ENCODE measurements at places on chromosomes 16 and 17. TPM values are rescaled to one million over a fixed set of nuclear protein-coding genes. Genes with fewer than 3 reads are reported as not detected.

MSLN gene
- total RNA-seq, result 1.2 TPM

MLKL gene
- total RNA-seq, result 0.04 TPM

NETO2 gene
- 32.0 TPM for total RNA-seq

OR2C1 gene
- not detected for total RNA-seq

ITGAX gene
- not detected for total RNA-seq

TPPP3 gene
- total RNA-seq, result not detected

ZACN gene
- total RNA-seq, result not detected

TEKT5 gene
- 0.07 TPM for total RNA-seq

SALL1 gene
- 70.7 TPM for total RNA-seq

NHLRC4 gene
- 0.28 TPM for total RNA-seq

- DNase-seq, result no peak
These were observed 47.1 kb upstream of the YPEL2 start for GRCh38 chr17:59284317-59284716.

DNA sequence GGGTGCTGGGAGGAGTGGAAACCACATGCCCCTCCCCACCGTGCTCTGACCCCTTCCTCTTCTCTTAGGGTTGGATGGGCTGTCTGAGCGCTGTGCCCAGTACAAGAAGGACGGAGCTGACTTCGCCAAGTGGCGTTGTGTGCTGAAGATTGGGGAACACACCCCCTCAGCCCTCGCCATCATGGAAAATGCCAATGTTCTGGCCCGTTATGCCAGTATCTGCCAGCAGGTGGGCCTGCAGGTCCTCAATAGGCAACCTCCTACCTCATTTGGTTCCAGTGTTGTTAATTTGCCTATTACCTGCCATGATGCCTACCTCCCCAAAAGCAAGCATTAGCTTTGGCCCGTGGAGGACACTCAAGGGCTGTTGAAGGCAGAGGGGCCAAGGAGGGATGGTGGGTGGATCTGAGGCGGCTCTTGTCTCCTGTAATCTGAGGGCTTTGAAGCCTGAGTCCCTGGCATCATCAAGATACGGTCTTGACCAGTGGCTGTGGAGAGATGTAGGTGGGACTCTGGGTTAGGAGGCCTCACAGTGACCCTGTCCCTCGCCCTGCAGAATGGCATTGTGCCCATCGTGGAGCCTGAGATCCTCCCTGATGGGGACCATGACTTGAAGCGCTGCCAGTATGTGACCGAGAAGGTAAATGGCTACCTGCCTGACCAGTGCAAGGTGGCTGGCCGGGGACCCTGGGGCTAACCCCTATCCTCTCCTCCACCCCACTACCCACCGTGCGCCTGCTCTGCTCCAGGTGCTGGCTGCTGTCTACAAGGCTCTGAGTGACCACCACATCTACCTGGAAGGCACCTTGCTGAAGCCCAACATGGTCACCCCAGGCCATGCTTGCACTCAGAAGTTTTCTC, 3.4 kb downstream of the ALDOA start:
- DNase-seq, result peak; percentile 39

- DNase-seq, result no peak
These were observed 15.4 kb upstream of the NUDT16L1 start for GRCh38 chr16:4677994-4678393.

- DNase-seq, result no peak
These were observed 510.5 kb upstream of the CDH8 start for GRCh38 chr16:62546701-62547100.

- no peak for DNase-seq
These were observed 20.1 kb downstream of the ZNF276 start for GRCh38 chr16:89741342-89742014.

DNA sequence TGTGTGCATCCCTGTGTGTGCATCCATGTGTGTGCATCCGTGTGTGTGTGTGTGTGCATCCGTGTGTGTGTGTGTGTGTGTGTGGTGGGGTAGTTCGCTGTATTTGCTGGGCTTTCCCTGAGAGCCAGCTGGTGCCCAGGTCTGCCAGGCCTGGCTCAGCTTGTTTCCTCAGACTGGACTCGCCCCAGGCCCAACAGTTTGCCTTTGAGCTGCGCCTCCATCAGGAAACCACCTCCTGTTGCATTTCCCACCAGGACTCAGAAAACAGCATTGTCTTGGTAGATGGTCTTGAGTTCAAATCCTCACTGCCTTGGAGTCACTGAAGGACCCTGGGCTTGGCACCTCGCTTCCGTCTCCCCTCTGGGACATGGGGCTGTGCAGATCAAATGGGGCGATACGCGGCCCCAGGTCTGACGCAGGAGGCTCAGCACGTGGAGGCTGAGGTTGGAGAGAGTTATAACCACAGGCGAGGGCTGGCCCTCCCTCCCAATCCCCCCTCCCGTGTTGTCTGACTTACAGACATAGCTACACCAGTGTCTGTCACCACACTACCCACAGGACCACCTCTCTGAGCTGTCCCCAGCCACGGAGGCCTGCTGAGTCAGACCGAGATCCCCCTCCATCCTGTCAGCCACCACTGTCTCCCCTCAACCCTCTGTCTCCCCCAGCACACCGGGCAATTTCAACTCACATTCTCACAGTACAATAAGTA, 4.7 kb downstream of the ITGAE start:
- no peak for DNase-seq

GRCh38 chr16:89197633-89198416, 2.5 kb downstream of the SLC22A31 start:
- no peak for DNase-seq

GRCh38 chr17:71825687-71826086, 295.1 kb upstream of the SOX9 start:
- no peak for DNase-seq

GRCh38 chr16:86536621-86537020, 18.4 kb downstream of the MTHFSD start:
- DNase-seq, result no peak

DNA sequence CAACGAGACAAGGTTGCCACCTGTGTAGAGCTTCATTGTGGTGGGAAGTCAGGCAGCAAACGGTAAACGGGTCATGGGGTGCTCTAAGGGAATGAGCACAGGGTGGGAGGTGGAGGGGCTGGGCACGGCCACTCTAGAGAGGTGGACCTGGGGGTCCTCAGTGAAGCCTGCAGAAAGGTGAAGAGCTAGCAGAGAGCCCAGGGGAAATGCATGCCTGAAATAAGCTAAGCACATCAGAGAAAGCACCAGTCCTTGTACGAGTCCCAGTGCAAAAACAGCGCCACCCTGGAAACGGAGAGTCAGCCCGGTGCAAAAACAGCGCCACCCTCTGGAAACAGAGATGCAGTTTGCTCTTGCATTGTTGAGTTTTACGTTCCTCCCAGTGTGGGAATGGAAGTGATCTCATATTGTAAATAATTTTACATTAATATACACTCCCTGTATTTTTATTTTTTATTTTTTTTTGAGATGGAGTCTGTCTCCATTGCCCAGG, 65.0 kb downstream of the TBC1D16 start:
- peak; percentile 88 for DNase-seq

GRCh38 chr16:86836503-86837129, 258.3 kb downstream of the FOXL1 start:
- no peak for DNase-seq

- DNase-seq, result no peak
These were observed 49.0 kb downstream of the RTN4RL1 start for GRCh38 chr17:1976000-1976682.

DNA sequence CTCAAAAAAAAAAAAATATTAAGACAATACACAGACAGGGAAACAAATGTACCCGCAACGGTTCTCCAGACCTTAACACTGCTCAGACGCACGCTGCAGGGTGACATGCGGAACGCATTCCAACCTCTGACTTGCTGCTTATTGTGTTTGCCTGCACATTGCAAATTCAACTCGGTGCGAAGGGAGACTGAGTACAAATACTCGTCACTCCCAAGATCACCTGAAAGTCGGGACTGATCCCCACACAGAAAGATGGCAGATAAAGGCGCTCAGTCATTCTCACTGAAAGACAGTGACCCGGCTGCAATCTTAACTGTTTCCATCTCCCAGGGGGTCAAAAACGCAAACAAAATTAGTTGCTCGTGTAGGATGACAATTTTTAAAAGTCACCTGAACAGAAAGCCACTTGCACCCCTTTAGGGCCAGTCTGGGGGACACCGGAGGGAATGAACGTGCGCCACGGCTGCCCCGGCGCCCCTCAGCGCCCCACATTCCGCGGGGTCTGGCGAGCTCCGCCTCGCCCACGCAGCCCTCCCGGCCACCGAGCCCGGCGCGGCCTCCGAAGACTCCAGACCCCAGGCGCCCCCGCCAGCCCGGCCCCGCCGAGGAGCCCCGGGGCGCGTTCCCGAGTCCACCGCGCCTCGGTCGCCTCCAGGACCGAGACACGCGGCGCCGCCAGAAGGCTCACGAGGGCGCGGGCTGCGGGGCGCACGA, 589 bp downstream of the CLCN7 start:
- peak; percentile 57 for DNase-seq

DNA sequence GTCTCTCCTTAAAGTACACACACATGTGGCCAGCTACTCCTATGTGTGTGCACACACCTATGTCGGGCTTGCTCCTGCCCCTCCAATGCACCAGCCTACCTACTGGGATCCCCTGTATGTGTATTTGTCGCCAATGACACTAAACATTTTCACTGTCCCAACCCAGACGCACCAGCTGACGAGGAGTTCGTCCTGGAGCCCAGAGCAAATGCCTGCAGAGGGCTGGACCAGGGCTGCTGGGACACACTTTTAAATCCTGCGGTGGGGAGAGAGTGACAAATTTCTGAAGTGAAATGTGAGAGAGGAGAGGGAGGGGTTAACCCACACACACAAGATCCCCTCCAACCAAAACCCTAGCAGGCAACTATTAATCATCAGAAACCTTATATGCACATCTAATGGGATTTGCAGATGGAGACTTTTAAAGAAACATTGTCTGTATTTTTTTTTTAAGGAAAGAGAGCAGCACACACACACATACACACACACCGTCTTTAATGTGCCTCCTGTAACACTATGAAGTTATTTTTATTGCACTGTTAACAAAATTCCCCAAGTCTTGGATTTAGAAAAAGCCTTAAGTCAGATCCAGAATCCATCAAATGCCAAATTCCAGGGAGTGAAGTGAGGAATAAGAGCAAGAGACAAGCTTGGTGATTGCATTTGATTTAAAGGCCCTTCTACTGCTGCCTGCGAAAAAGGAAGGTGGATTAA, at the start of gene MEOX1:
Gene MEOX1 (minus strand): TSS at position 224 of the 714 bp plus-strand sequence. CDS start 388 bp downstream, outside the sequence.
- DNase-seq, result no peak

DNA sequence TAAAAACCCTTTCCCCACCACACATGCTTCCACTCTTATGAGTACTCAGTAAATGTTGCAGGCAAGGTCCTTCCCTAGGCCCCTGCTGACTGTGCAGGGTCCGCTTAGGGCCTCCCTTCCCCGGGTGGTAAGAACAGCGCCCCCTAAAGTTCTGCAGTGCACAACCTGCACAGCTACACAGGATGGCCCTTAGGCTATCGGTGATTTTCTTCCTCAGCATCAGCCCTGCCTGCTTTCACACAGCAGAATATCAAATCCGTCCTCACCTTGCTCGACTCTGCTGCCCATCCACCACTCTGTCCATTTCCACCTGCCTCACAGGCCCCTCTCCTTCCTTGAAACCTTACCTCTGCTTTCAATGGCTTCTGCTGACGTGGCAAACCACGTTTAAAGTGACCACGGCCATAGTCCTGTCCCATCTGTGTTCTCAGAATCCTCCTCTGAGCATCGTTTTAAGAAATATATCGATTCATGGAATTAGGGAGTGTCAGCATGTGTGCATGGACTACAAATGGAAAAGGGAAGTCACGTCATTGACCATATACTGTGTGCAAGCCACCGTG, 51.4 kb upstream of the TMEM132E start:
- DNase-seq, result peak; percentile 63

GRCh38 chr16:78458588-78458987, 359.1 kb downstream of the WWOX start:
- no peak for DNase-seq

- peak; percentile 3 for DNase-seq
These were observed 96.2 kb downstream of the RTN4RL1 start for GRCh38 chr17:1928976-1929375.

DNA sequence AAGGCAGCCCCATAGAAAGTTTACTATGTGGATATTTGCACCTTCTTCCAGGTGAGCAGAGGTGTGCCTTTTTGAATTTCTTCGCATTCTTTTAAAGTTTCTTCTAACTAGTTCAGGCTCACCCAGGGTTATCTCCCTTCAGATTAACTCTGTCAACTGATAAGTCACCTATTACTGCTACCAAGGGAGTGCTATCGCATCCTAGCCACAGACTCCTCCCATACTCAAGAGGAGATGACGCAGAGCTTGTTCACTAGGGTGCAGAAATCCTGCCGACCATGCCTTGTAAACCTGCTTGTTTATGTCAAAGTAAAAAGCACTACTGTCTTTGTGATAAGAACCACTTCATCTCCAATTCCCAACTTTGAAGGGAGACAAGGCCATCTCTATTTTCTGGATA, 390.1 kb downstream of the RBFOX1 start:
- DNase-seq, result no peak

GRCh38 chr16:55944377-55944802, 69.2 kb upstream of the CES5A start:
- peak; percentile 79 for DNase-seq

GRCh38 chr17:83115832-83116231, 36.4 kb downstream of the METRNL start:
- no peak for DNase-seq

DNA sequence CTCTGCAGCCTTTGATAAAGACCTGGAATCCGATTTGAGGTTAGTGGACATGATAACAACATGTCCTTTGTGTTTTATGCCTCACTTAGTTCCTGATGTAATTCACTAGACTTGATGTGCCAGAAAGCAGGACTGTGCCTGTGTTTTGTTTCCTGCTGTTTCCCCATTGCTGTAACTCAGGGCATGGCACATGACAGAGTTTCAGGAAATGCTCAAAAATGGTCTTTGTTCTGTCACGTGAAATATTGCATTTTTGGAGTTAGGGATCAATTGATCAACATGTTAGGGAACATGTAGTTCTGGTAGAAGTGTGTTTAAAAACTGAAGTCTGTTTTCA, 32.8 kb downstream of the DHX38 start:
- DNase-seq, result no peak

GRCh38 chr16:30371248-30371816, 1.0 kb upstream of the TBC1D10B start:
- no peak for DNase-seq

GRCh38 chr16:85752511-85753420, 1.9 kb upstream of the C16orf74 start:
- DNase-seq, result peak; percentile 78

DNA sequence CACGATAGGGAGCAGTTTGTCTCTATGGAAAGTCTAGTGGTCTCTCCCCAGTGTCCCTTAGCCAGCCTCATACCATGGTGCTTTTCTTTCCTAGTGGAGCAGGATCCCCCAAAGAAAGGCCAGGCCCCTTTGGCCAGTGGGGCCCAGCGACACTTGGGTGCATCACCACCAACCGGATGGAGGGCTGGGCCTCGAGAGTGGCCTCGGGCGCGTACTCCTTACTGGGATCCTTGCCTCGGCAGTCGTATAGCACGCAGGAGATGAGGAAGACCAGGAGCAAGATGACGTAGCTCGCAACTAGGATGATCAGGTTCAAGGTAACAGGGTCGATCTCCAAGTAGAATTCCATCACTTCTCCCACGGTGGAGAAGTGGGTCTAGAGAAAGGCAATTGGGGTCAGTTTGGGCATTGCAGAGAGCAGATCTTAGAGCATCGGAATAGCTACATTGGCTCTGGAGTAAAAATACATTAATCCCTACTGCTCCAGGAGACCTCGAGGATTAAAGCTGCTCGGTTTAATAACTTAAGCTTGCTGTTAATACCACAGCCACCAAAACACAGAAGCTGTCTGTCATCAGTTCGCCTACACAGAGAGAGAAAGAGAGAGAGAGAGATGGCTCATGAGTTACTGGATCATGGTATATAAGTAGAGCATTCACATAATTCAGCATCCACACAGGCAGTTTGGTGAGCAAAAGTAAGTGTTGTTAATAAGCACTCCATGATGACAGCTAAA, at the start of gene SMIM36:
Gene SMIM36 (minus strand): TSS at position 467 of the 736 bp plus-strand sequence.
- DNase-seq, result no peak

All from neural progenitor cell (in vitro differentiated cells).